HL-60 (cell line): ENCODE measurements at places on chromosomes 7 and 10.

DNA sequence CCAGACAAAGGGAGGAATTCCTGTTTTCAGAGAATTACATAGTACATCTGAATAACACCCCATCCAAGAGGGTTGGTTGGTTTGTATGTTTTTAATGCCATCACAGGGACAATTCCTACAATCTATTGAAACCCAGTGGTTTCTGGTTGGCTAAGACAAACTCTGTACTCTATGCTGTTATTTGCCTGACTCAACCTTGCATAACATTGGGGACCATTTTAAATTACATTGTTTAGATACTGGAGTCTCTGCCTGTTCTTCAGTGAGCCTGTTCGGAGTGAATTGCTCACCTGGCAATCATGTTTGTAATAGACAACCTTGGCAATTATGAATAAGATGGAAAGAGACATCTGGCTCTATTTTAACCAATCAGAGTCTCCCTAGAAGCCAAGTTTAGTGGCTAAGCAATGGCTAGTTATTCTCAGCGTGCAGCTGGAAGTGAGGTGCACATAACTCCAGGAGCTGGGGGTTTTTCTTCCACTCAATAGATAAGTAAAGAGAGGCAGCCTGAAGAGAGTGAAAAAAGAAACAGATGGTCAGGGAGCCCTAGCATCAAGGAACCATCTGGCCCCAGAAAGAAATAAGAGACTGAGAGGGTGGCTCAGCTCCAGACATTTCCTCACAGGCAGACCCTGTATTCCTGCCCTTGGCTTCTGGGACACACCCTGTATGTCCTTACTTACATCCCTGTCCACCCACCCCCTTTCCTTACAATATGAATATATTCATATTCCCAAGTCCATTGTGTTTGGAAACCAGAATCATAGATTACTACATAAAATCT lies 21.2 kb upstream of the SLC35G1 start:
- DNase-seq, result no peak

DNA sequence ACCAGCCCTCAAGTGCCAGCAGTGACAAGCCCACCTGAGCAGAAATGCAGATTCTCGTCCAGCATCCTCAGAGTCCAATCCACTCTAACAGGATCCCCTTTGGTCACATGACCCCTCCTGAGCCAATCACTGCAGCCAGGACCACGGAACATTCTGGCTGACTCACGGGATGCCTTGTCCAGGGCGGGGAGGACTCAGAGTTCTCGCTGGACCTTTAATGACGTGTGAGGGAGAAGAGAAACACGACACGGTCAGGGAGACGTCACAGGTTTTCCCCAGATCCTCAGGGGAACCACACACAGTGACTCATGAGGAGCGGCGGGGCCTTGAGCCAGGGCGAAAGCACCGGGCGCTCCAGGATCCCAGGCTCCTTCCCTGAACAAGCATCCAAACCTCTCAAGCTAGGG lies 155.7 kb downstream of the PTPRN2 start:
- DNase-seq, result no peak

DNA sequence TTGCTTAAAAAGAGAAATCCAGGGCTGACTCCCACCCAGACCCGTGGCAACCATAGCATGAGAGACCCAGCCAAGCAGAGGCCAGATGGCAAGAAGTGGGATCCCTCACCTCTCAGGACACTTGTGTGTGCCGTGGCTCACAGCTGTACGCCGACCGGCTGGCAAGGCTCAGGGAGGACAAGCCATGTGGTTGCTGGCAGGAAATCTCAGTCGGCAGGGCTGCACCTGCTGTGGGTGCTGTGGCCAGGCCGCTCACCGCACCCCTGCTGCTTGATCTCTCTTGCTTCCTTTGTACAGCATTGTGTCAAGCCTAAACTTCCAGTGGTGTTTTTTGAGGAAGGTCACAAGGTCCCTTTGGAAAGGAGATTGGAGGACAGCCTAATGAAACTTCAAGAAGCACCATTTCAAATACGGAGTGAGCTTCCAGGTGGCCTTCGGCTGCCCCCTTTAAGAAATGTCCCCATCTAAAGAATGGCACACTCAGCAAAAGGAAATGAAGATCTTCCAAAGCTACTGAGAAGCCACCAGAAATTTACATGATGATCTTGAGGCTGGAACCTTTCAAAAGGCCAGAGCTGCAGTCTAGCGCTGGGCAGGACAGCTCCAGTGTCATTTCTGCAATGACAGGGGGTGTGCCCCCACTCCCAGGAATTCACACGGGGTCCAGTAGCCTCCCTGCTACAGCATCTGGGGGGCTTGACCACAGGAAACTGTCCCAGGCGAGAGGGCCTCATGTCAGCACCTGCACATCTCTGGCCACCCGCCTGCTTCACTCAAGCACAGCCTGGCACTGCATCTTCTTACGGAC lies 409.0 kb upstream of the MGMT start:
- DNase-seq, result no peak

- DNase-seq, result no peak
These were observed 1.3 kb downstream of the LFNG start for GRCh38 chr7:2520761-2521290.

DNA sequence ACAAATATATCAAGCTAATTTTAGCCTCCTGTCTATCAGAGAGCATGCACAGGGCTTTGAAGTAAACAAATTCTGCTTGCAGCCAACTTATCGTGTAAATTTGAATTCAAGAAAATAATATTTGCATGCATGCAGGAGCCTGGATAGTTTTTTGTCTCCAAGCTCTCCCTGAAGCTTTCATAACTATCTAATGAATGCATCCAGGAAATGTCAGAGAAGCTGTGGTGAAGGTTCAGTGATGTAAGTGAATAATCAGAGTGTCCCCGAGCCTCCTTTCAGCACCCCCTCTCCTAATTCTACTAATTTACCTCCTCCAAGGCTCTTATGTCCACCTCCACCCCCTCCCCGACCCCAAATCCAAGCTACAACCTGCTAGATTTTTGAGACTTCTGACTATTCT lies 172.0 kb upstream of the ZNF32 start:
- DNase-seq, result no peak
